ENCODE measurements at places on chromosomes 5 and 9.

DNA sequence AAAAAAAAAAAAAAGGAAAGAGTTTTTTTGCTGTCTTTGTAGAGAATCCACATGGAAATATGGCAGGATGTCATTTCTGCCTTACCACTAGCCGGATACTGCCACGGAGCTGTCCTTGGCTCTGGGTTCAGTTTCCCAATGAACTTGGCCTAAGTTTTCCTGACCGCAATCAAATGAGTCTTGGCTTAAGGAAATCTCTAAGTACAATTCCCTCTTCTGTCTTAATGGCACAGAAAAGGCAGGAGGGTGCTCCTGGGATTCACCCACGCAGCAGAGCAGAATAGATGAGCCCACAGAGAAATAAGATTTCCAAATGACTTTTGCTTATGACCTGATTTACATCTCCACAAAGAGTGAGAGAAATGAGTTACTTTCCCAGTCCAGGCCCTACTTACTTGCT lies 284.0 kb upstream of the VLDLR start:
- DNase-seq: no peak

GRCh38 chr9:7186175-7186574 lies 428.4 kb downstream of the KDM4C start:
- no peak for DNase-seq

GRCh38 chr5:75054134-75054930 lies 2.0 kb upstream of the GCNT4 start:
- no peak for DNase-seq

DNA sequence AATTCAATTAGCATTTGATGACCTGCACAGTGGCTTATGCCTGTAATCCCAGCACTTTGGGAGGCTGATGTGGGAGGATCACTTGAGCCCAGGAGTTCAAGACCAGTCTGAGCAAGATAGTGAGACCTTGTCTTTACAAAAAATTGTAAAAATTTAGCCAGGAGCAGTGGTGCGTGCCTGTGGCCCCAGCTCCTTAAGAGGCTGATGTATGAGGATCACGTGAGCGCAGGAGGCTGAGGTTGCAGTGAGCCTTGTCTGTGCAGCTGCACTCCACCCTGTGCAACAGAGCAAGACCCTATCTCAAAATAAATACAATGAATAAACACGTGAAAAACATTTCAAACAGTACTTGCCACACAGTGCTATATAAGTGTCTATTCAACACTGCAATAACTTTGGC lies 4.2 kb downstream of the ABCA1 start:
- no peak for DNase-seq

DNA sequence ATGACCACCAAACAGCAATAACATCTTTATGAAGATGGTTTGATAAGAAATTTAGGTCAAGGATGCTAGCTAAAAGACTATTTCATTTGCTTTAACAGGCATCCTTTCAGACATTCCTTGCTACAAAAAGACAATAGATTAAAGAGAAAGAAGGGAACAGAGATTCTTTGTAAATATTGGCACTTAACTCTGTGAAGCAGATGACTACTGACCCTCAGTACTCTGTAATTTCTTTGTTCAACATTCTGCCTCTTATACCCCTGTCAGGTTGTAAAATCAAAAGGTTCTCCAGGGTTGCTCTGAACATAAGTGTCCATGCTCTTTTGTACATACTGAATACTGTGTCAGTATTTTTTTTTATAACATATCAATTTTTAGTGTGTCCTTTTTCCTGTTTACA lies 610.6 kb upstream of the GRAMD2B start:
- DNase-seq: no peak
